Activated CD4-positive, alpha-beta T cell treated with anti-CD3 and anti-CD28 coated beads, Interleukin-2, amount 10 ng/mL, durations not matched to agents 7 days and 5 days (primary cell): ENCODE measurements at places on chromosomes 12 and 14. TPM values are rescaled to one million over a fixed set of nuclear protein-coding genes. Genes with fewer than 3 reads are reported as not detected.
A peak's percentile ranks its signal among the peaks of the same experiment; 100 is the strongest.

Gene SLCO1B3
- not detected for total RNA-seq

DNA sequence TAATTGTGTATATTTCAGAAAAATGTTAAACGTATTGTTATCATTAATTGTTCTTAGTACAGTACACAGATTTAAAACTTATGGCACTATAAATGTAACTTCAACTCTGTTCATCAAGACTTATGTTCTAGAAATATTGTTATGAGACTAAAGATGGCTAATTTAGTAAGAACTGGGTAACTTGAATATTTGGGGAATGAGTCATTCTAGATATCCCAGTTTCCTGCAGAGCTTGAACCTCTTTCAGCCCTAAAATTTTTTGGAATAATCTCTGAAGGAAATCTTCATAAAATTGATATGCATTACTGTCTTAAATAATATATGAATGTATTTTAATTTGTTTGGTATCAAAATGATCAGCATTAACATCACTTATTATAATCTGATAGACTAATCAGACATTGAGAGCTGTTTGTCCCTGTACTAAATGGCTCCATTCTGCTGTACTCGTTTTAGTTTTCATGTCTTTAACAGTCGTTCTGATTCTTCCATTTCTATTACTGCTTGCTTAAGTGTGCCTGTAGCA lies 87.1 kb downstream of the VEZT start:
- peaks cover 4% of the 10 kb centered on the region for H3K4me1 ChIP-seq
- H3K36me3 ChIP-seq: peaks cover 23% of the 10 kb centered on the region
- H3K27me3 ChIP-seq: no peaks in the 10 kb centered on the region
- H3K4me3 ChIP-seq: no peak overlapping the region
- no peak for DNase-seq

Gene CFAP54
- total RNA-seq: 0.40 TPM

- DNase-seq: no peak
- peaks cover 93% of the 10 kb centered on the region for H3K27me3 ChIP-seq
- H3K27ac ChIP-seq: peak within 1 kb of the TSS; percentile 63
- peaks cover 46% of the 10 kb centered on the region for H3K4me1 ChIP-seq
These were observed at the start of gene SIX1 for GRCh38 chr14:60648934-60649874. Gene SIX1, minus strand, starts transcription at chr14:60649477. Its CDS starts 288 bp downstream, at chr14:60649189.

DNA sequence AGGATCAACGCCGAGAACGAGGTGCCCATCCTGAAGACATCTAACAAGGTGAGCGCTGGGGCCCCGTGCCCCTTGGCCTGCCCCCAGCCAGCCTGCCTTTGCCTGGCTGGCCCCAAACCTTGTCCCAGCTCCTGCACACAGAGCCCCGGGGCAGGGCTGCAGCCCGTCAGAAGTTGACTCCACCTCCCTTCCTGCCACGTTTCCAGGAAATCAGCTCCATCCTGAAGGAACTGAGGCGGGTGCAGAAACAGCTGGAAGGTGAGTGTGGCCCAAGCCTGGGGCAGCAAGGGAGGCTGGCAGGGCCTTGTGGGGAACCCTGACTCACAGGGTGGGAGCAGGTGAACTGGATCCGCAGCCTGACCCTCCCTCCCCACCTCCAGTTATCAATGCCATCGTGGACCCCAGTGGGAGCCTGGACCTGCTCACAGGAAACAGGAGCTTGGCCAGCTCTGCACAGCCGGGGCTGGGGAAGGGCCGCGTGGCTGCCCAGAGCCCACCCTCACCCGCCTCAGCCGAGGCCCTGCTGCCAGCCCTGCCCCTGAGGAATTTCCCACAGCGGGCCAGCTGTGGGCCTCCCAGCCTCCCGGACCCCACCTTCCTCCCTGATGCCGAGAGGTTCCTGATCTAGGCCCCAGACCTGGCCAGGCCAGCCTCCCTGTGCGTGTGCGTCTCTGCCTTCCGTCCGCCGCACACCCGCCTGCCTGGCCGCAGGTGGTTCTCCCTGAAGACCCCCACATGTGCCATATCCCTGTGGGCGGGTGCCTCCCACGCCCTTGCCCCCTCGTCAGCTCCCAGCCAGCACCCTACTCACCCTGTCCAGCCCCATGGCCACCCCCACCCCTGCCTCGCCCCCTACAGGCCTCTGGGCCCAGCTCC lies 29.5 kb downstream of the CEP170B start:
- no peaks in the 10 kb centered on the region for H3K36me3 ChIP-seq
- no peaks in the 10 kb centered on the region for H3K27me3 ChIP-seq
- H3K4me3 ChIP-seq: no peak overlapping the region
